ENCODE measurements at places on chromosomes 6 and 20.
A peak's percentile ranks its signal among the peaks of the same experiment; 100 is the strongest.

- no peak for DNase-seq
Observed at GRCh38 chr20:34213213-34213612, 28.0 kb upstream of the ASIP start.

- no peak for DNase-seq
Observed at GRCh38 chr20:36969051-36969450, 17.5 kb upstream of the SAMHD1 start.

DNA sequence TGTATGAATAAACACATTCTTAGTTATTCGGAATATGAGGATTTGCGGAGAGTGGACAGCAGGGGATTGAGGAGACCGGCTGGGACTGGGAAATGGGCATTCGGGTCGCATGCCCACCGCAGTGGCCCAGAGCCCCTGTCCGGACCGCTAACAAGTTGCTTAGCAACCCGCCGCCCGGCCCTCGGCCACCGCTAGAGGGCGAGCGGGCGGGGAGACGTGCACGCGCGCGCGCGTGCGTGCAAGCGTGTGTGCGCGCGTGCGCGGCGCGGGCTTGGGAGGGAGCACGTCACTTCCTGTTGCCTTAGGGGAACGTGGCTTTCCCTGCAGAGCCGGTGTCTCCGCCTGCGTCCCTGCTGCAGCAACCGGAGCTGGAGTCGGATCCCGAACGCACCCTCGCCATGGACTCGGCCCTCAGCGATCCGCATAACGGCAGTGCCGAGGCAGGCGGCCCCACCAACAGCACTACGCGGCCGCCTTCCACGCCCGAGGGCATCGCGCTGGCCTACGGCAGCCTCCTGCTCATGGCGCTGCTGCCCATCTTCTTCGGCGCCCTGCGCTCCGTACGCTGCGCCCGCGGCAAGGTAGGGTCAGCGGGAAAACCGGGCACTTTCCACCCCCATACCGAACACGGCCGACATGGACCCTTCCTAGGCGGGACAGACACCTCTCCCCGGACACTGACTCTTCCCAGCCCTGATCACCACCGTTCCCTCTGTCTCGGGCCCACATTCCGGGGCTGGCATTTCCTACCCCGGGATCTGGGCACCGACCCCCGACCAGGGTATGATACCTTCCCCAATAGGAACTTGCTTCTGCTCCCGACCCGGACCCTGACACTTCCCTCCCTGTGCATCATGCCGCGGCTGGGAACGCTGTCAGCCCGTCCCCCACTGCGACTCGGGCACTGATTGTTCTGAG is at the start of gene HM13:
Gene HM13, plus strand, starts transcription at position 289 of the 918 bp plus-strand sequence. Its CDS starts 110 bp downstream, at position 399.
- DNase-seq = peak; percentile 88

DNA sequence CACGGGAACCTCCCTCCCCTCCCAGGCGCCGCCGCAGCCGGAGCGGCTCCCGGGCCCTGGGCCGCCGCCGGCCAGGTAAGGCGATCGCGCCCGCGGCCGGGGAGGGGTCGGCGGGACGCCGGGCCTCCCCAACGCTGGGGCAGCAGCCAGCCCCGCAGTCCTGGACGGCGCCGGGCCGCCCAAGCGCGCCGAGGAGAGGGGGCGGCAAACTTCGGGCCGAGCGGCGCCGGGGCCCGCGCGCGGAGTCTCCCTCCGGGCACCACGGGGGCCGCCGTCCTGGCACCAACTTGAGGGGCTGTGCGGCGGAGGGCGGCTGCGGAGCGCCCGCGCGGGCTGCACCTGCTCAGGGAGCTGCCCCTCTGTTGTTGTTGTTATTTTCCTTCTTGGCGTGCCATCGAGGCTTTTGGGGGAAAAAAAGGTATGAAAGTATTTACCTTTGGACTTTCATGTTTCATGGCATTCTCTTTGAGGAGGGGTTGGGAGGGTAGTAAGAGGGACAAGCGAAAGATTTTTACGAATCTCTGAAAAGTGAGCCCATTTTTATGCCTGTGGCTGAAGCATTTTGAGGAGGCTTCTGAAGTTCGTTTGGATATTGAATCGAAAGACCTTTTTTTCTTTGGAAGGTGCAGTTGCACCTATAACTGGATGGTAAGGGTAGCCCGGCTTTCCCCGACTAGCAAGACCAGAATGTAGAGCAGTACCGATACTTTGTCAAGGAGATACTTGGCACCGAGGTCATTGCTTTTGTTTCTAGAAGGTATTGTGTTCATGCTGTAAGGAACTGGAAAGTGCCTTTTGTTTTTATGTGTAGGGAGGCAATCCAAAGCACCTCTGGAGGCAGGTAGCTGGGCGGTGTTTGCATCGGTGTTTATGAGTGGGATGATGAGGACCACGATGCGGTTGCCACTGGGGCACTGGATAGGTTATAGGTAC is at the start of gene RNF182:
Gene RNF182, plus strand, starts transcription at position 4 of the 933 bp plus-strand sequence. CDS start 52,168 bp downstream, outside the sequence.
- no peak for DNase-seq

DNA sequence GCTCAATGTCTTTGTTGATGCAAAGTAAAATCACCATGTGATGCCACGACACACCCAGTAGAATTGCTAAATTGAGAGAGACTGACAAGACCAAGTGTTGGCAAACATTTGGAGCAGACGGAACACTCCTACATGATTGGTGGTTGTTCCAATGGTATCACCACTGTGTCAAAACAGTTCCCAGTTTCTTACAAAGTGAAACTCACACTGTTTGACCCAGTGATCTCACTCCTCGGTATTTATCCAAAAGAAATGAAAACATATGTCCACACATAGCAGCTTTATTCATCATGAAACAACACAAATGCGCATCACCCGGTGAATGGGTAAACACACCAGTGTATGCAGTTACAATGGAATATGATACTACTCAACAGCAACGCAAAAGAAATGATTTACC is 74.0 kb upstream of the SULF2 start:
- DNase-seq = no peak

GRCh38 chr20:36319356-36320260 is 13.5 kb downstream of the DLGAP4 start:
- DNase-seq = no peak

DNA sequence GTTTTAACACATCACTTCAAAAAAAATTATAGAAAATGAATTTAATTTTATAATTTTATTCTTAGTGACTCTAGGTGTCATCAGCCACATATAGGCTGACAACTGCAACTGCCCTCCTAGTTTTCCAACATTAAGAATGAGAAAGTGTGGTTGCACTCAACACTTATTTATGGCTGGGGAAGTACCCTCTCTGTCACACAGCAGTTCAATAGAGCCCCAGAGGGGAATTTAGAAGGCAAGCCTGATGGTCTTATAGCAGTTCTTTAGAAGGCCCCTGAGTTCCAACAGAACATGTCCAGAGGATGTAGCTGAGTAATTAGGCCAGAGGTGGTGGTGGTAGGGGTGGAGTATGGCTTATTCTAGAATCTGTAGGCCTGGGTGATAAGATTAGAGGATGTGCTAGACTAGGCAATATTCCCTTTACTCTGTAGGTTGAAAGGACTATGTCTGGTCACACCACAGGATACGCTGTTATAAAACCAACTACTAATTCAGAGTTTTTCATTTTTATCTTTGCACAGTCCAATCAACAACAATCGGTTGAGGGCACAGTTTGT is 226.5 kb upstream of the CITED2 start:
- DNase-seq = peak; percentile 10

- DNase-seq = peak; percentile 11
Observed at GRCh38 chr6:16470502-16471221, 232.3 kb downstream of the GMPR start.

DNA sequence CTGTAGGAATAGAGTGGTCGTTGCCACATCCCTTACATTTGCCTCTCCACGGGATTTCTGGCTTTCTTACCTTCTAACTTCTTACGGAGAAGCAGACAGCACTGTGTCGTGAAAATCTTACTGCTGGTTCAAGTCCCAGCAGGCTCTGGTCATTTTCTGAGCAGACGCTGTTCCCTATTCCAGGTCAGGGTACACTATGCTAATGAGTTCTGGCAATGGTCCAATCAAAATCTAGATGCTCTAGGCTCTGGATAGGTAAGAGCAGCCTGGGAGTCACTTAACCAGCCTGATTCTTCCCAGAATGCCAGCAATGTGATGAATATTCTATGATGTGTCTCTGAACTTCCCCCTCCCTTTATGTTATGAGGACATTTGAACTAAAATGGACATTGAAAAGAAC is at the start of gene GCM1:
Gene GCM1, minus strand, starts transcription at position 158 of the 400 bp plus-strand sequence. CDS start 3,209 bp downstream, outside the sequence.
- DNase-seq = no peak

DNA sequence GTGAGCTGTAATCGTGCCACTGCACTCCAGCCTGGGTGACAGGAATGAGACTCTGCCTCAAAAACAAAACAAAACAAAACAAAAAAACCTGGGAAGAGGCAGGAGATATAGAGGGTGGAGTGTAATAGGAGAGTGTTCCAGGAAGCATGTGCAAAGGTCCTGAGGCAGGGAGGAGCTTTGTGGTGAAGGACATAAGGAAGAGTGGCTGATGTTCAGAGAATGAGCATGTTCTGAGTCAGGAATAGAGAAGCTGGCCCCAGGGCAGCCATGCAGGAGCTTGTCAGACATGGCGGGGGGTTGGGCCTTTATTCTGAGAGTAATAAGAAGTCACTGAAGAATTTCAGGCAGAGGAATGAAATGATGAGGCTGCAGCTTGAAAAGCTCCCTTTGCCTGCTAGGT is 337.0 kb downstream of the CDH26 start:
- DNase-seq = no peak

DNA sequence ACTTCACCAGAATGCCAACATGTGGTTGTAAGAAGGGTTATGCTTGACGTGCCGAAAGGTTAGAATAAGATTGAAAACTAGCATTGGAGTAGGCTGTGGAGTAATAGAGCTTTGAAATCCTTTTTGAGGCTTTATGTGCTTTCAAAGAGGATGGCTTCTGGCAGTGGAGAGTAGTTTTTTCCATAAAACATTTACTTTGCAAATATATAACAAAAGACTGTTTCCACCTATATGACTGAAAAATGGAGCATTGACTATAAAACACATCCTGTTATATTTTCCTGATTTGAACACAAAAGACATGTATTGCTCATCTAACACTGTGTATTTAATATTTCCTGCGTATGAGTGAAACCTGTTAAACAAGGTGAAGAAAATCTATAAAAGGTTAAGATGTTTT is 38.8 kb downstream of the ZFAND3 start:
- no peak for DNase-seq

GRCh38 chr6:25875563-25875905 is 1.5 kb upstream of the SLC17A3 start:
- no peak for DNase-seq

GRCh38 chr20:58523971-58524315 is 8.7 kb upstream of the APCDD1L start:
- no peak for DNase-seq

- no peak for DNase-seq
Observed at GRCh38 chr6:2158596-2159271, 86.7 kb downstream of the GMDS start.

DNA sequence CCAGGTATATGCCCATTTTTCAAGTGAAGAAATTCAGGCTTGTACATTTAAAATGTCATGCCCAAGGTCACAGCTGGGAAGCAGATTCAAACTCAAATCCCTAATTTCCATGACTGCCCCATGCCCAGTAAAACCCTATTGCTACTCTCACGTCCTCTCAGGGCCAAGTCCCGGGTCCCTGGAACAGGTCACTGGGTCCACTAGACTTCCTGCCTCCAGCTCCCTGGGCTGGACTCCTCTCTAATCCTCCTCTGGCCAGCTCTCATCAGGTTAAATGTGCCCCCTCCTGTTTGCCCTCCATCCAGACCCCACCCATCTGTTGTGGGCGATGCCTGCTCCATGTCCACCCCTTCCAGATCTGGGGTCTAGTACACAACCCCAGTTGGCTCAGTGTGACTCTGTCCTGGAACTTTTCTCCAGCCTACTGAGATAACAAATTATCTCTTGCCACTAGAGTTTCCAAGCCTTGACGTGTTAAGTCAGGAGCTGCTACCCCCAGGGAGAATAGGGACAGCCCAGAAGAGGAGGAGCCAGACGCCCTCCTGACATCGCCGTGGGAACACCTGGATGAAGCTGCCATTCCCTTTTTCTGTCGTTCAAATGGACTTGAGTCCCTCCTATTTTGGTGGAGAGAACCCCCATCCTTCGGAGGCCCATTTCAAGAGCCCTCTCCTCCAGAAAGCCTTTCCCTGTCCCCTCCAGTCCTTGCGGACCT is 3.7 kb upstream of the SPDEF start:
- no peak for DNase-seq

DNA sequence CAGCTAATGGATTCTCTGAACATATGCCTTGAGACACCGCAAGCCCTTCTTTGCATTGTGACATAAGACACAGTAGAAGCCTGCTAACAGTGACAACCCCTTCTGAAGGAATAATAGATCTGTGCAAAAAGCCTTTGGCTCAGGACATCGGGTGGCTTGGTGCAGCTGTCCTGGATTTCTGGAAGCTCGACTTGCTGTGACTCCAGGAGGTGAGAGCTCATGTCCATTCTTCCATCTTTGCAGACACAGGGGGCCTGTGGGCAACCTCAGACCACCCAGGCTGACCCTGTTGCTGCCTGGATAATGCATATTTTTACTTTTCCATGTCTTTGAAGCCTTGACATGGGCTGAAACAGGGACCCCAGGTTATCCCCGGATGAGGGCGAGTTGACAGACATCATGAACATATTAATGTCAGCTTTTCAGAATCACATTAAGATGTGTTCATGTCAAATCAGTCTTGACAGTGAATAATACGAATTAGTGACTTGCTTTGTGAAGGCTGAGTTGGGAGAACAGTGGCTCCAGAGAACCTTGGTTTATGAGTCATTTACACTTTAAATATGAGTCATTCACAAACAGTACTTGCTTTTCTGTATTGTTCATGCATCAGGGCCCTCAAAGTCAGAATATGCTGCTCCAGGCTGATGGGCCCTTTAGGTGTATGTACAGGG is 66.8 kb upstream of the IYD start:
- peak; percentile 12 for DNase-seq

GRCh38 chr20:9616833-9617461 is 102.6 kb downstream of the LAMP5 start:
- DNase-seq = peak; percentile 45

- DNase-seq = peak; percentile 6
Observed at GRCh38 chr6:104884867-104885517, 25.3 kb upstream of the HACE1 start.

GRCh38 chr20:24469894-24470745 is 691 bp downstream of the SYNDIG1 start:
- no peak for DNase-seq

DNA sequence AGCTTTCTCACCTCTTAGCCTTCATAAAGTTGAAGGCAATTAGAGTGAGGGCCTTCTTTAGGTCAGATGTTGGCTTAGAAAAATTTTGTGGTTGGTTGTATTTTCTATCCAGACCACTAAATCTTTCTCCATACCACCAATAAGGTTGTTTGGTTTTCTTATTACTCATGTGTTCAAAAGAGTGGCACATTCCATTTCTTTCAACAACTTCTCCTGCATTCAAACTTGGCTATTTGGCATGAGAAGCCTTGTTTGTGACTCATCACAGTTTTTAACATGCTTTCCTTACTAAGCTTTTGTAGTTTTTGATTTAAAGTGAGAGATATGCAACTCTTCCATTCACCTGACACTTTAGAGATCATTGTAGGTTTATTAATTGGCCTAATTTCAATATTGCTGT is 949.6 kb downstream of the TBC1D32 start:
- DNase-seq = no peak

DNA sequence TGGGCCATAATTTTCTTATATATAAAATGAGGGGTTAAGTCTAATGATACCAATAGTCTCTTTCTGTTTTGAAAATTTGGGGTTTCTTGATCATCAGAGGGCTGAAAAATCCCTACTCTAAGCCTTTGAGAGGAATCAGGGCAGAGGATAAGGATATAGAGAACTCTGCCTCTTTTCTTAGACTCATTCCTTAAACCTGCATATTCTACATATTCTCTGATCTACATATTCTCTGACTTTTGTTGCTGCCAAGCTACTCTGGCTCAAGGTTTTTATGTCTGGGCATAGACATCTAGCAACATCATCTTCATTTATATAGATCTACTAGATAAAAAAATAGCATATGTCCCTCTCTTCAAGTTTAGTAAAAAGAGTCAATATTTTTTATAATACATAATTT is 71.2 kb downstream of the FLRT3 start:
- no peak for DNase-seq
